Cerebellar nuclear complex (tissue), 1 donor: ENCODE measurements at places on chromosomes 5 and 9.

GRCh38 chr9:34037626-34038025 lies 11.1 kb downstream of the UBAP2 start:
- no peak for DNase-seq

- DNase-seq, result no peak
Measured at GRCh38 chr5:93601802-93602155, 18.8 kb downstream of the NR2F1 start.

DNA sequence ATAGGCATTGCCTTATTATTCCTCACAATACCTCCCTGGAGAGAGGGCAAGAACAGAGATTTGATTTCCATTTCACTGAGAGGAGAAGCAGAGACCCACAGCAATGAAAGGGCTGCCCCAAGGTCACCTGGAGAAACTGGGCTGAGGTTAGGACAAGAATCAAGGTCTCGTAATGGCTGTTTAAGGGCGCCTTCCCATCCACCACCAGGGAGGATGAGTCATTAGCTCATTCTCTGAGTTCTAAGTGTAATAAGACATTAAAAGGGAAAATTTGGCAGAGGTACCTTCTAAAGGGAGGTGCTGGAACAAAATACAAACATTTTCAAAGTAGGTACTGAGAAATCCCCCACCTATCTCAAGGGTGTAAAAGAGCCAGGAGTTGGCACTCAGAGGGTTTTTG lies 52.6 kb upstream of the TCERG1 start:
- DNase-seq, result no peak

DNA sequence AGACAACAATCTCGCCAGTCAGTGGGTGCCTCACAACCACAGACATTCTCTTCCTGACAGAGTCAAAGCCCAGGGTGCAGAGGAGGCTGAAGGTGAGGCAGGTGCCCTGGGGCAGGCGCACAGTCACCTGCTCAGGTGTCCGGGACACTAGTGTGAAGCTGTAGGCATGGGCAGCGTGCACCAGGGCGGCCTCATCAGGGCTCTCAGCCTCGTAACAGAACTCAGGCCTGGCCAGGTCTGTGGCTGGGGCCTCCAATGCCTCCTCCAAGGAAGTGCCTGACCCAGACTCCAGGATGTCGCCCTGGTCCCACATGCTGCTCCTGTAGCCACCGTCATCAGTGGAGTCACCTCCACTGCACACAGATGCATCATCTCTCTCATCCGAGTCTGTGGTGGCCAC lies 198.7 kb downstream of the PTTG1 start:
- no peak for DNase-seq

- DNase-seq, result no peak
Measured at GRCh38 chr5:1251678-1252580, 26.7 kb downstream of the SLC6A18 start.

DNA sequence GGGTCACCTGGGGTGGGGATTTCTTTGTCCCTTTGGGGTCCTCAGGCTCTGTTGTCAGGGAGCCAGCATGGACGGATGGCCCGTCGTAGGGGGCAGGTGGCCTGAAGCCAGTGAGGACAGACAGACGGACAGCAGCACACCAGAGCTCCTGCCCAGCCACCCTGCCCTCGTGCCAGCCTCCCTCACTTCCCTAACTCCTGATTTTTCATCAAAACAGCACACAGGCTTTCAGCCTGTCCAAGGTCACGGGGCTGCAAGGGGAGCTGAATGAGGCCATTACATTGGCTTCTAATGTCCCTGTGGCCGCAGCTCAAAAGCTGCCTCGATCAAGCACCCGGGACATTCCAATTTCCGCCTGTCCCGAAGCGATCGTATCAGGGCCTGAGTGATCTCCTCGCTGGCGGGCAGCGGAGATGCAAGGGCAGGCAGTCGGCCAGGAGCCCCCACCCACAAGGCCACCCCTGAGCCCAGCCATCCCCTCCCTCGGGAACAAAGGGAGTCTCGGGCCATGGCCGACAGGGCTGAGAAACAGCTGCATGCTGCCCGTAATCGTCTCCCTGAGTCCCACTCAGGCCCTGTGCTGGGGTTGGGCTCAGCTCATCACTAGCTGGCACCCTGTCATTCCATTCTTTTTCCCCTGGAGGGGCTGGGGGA lies 50.5 kb upstream of the RNU6ATAC start:
- no peak for DNase-seq

GRCh38 chr9:124897570-124898460 lies 35.9 kb downstream of the ARPC5L start:
- DNase-seq, result no peak

GRCh38 chr5:60470881-60471280 lies 229.1 kb downstream of the DEPDC1B start:
- no peak for DNase-seq

DNA sequence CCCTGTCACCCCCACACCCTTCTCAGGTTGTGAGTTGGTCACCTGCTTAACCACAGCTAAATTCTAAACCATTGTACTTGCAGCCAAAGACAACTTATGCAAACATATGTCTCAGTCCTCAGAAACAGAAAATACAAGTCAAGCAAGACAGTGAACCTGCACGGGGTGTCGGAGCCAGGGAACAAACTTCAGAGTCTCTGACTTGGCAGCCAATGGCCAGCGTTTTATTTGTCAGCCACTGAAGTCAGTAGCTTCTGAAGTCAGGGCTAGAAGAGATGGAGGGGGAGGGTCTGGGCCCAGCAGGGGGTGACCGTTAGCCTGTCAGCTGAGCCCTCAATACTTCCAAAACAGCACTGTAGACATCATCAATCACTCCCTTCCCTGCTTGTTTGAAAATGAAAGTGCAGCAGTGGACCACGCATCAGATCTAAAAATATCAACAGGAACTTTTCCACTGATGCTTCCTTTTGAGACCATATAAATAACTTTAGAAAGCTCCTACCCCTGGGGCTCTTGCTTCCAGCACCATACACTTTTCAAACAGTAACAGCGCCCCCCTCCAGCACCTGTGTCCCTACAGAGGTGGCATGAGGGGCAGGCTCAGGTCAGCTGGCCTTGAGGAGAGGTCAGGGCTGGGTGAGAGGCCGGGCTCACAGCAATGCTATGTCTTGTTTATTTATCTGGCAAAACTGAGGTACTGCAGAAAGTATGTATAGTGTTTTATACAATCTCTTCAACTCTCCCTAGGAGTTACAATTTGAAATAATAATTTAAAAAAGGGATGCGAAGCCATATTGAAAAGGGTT lies 142.5 kb downstream of the ACER2 start:
- DNase-seq, result no peak

GRCh38 chr5:117800261-117800660 lies 1188.1 kb downstream of the DTWD2 start:
- no peak for DNase-seq

DNA sequence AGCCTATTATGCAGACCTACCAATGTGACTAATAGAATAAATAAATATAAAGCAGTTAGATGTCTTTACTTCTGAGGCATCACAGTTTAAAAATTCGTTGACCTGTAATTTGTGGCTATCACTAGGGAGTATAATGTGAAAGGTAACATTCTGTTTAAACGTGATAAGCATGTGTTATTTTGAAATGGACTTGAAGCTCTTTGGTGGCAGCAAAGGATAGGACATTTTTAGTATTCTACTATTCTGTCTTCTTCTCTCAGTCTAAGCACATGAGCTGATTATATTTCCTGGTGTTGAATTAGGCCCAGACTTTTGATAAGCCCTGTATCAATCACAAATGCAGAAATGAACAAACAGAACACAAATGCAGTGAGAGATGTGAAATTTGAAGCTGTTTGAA lies 974.0 kb upstream of the CDH10 start:
- no peak for DNase-seq

DNA sequence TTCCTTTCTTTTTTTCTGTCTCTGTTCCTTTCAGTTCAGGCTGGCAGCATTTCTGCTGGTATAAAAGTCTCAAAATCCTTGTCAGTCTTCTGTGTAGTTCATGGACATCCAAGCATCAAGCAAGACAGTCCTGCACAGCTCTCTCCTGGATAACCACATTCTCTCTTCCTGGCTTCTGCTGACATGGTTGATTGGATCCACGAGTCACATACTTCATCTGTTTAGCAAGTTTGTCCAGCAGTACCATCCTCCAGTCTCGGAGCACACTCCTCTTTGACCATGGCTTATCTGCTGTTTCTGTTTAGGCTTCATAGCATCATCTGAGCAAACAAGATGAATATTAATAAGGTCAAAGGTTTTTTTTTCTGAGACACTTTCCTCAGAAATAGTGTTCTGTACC lies 220.8 kb downstream of the KDM4C start:
- no peak for DNase-seq

DNA sequence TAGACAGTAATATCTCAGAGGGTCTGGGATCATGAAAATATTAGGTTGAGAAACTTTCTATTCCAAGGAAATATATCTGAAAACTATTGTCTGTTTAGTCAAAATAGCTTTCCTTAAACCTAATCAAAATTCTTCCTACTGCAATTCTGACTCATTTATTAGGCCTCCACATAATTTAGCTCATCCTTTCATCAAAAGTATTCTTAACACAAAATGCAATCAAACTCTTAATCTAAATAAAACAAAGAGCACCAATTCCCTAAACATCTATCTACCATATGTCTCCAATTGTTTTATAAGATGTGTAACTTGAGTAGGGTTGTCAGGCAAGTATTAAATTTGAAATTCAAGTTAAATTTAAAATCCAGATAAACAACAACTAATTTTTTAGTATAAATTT lies 142.1 kb downstream of the PLK2 start:
- DNase-seq, result no peak

- no peak for DNase-seq
Measured at GRCh38 chr5:89072842-89073672, 190.1 kb upstream of the MEF2C start.

DNA sequence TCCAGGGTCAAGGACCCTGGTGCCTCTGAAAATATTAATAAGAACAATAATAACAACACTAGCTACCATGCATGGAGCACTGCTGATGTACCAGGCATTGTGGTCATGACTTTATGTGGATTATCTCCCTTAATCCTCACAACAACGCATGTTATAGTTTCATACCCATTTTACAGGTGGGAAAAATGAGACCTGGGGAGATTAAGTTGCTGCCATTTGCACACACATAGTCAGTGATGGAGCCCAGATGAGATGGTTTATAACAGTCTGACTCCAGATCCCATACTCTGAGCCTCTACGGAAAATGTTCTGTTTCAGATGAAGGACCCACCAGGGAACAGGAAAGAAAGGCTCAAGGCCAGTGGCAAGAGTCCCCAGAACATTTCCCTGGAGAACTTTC lies 48.2 kb upstream of the PPARGC1B start:
- no peak for DNase-seq

DNA sequence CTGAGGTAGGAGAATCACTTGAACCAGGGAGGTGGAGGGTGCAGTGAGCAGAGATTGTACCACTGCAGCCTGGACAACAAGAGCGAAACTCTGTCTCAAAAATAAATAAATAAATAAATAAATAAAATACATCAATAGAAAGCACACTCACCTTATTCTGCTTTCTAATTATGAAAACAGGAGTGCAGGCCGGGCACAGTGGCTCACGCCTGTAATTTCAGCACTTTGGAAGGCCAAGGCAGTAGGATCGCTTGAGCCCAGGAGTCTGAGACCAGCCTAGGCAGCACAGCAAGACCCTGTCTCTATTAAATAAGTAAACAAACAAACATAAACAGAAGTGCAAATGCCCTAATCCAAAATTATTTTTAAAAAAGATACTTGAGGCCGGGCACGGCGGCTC lies 2.3 kb downstream of the PWWP2A start:
- no peak for DNase-seq

- DNase-seq, result no peak
Measured at GRCh38 chr9:31783491-31783890, 601.0 kb upstream of the ACO1 start.
